Activated naive CD4-positive, alpha-beta T cell treated with anti-CD3 and anti-CD28 coated beads, Interleukin-2, amount 10 ng/mL, durations not matched to agents 7 days and 5 days (primary cell): ENCODE measurements at places on chromosomes 7 and 10.

GRCh38 chr7:79361214-79361613 is 92.3 kb downstream of the MAGI2 start:
- no peaks in the 10 kb centered on the region for H3K36me3 ChIP-seq
- H3K4me3 ChIP-seq = no peak overlapping the region

GRCh38 chr10:60849217-60849616 is 70.9 kb downstream of the CDK1 start:
- peaks cover 10% of the 10 kb centered on the region for H3K27me3 ChIP-seq
- H3K4me3 ChIP-seq = no peak overlapping the region
- no peak for DNase-seq
- H3K36me3 ChIP-seq = no peaks in the 10 kb centered on the region
- no peaks in the 10 kb centered on the region for H3K4me1 ChIP-seq

- peaks cover 22% of the 10 kb centered on the region for H3K27me3 ChIP-seq
- H3K36me3 ChIP-seq = no peaks in the 10 kb centered on the region
- DNase-seq = no peak
- no peaks in the 10 kb centered on the region for H3K4me1 ChIP-seq
Observed at GRCh38 chr7:26404189-26404996, 112.7 kb downstream of the SNX10 start.

DNA sequence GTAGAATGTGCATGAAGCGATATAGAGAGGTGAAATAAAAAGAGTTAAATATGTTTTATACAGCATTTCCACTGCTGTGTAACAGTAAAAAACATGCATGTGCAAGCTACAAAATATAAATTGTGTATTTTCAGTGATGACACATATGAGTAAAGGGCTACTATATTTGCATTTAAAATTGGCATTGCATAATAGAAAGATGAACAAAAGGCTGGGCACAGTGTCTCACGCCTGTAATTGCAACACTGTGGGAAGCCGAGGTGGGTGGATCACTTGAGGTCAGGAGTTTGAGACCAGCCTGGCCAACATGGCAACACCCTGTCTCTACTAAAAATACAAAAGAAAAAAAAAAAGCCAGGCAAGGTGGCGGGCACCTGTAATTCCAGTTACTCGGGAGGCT is 79.8 kb upstream of the CCDC71L start:
- H3K4me1 ChIP-seq = peaks cover 15% of the 10 kb centered on the region
- no peaks in the 10 kb centered on the region for H3K36me3 ChIP-seq
- no peak overlapping the region for H3K27ac ChIP-seq
- DNase-seq = no peak
- peaks cover 4% of the 10 kb centered on the region for H3K27me3 ChIP-seq

GRCh38 chr7:95473276-95473985 is 12.3 kb upstream of the ASB4 start:
- peaks cover 4% of the 10 kb centered on the region for H3K27me3 ChIP-seq
- DNase-seq = no peak
- H3K4me3 ChIP-seq = no peak overlapping the region
- no peaks in the 10 kb centered on the region for H3K36me3 ChIP-seq
- H3K4me1 ChIP-seq = peaks cover 6% of the 10 kb centered on the region
- no peak overlapping the region for H3K27ac ChIP-seq

DNA sequence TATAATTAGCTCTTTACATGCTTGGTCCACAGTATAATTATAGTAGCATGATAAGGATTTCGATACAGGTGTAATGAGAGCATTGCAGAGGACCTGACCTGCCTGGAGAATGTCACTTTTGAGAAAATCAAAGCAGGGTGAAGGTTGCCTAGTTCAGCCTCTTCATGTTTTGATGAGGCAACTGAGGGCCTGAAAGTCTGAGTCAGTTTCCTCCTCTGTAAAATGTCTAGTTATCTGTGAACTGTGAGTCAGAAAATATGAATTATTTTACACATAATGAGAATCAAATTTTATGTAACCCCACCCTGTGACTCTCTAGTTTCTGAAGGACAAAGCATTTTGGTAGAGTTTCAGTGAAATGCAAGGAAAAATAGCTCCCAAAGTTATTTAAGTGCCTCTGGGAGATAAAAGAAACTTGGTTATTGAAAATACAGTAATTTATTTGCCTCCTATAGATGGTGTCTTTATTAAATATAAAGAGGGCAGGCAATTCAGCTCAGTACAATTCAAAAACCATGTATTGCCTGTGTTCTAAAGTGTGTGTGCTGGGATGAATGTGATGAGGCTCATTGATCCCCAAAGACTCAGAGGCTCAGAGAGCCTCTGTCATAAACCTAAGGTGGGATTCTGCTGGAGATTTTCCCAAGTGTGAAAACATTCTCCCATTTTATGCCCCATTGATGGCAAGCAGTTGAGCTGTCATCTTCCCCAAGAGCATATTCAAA is 37.3 kb upstream of the SAMD9L start:
- H3K27me3 ChIP-seq = peaks cover 20% of the 10 kb centered on the region
- no peak overlapping the region for H3K27ac ChIP-seq
- no peak overlapping the region for H3K4me3 ChIP-seq

DNA sequence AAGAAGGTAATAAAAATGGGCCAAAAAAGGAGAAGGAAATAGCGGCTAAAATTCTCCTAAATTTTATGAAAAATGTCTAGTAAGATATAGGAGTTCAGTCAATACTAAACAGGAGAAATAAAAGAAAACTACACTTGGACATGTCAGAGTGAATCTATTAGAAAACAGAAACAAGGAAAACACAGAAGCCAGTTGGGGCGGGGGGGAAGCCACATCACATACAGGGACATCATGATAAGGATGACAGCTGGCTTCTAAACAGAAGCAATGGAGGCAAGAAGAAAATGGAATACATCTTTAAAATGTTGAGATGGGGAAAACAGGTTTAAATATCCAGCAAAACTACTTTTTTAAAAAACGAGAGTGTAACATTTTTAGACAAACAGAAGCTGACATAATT is 77.8 kb downstream of the CUBN start:
- no peaks in the 10 kb centered on the region for H3K27me3 ChIP-seq
- DNase-seq = no peak
- no peaks in the 10 kb centered on the region for H3K4me1 ChIP-seq
- H3K4me3 ChIP-seq = no peak overlapping the region
- peaks cover 8% of the 10 kb centered on the region for H3K36me3 ChIP-seq

DNA sequence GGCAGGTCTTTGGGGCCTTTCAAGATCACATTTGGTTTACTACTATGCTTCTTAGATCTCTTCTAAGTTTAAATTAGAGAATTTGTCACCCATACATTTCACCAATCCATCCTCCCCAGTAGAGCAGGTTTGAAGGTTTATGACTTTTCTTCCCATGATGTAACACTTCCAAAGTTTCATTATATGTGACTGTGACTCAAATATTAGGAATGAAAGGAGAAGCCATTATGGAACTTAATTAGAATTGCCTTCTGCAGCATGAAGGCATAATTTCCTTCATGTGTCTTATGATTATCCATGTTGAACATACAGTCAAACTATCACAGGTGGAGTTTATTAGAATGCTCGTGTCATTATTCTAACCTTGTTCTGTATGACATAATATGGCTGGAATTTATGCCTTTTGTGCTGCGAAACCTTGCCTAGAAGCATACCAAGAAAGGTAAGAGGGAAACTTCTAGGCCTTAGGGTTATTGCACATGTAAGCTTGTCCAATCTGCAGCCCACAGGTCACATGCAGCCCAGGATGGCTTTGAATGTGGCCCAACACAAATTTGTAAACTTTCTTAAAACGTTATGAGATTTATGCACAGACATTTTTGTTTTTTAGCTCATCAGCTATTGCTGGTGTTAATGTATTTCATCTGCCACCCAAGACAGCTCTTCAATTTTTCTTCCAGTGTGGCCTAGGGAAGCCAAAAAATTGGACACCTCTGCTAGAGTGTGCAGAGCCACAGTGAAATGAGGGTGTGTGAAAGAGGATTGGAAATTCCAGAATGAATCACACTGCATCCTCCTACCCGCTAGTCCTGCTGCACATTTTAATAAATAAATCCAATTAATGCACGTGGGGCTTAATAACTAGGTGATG is 133.6 kb downstream of the TMEM26 start:
- H3K4me3 ChIP-seq = no peak overlapping the region
- H3K27me3 ChIP-seq = peaks cover under 1% of the 10 kb centered on the region
- no peak for DNase-seq
- peaks cover 2% of the 10 kb centered on the region for H3K4me1 ChIP-seq
- H3K36me3 ChIP-seq = no peaks in the 10 kb centered on the region

DNA sequence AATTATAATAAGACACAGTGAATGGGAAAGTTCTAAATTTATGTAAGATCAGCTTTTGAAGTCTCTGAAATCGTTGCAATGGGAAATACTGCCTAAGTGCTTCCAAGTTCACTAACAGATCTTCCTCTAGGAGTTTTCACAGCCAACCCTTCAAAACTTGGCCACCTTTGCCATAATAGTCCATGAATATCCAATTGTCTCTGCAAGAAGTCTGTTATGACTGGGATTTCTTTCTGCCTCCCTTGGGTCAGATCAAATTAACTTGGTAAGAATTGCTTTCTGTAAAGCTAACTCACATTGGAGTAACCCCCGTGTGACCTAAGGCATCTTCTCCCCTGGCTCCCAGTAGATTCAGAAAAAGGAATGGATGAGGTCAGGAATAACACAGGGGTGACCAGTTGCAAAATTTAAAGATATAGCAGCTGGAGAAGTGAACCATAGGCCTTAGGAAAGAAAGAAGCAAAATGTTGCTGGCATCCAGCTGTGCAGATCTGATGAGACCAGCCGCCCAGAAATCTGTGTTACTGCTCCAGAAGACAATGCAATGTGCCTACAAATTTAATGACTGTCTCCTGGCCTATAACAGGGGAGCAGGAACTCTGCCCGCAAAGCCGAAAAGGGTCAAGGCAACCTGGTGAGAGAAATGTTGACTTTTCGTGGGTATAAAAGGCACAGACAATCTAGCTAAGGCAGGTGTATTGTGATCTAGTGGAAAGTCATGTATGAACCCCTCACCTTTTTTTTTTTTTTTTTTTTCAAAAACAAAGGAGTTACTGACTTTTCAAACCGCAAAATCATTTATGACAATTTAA is 7.5 kb upstream of the OPTN start:
- no peak overlapping the region for H3K4me3 ChIP-seq
- peaks cover 8% of the 10 kb centered on the region for H3K4me1 ChIP-seq
- peaks cover 27% of the 10 kb centered on the region for H3K27me3 ChIP-seq

DNA sequence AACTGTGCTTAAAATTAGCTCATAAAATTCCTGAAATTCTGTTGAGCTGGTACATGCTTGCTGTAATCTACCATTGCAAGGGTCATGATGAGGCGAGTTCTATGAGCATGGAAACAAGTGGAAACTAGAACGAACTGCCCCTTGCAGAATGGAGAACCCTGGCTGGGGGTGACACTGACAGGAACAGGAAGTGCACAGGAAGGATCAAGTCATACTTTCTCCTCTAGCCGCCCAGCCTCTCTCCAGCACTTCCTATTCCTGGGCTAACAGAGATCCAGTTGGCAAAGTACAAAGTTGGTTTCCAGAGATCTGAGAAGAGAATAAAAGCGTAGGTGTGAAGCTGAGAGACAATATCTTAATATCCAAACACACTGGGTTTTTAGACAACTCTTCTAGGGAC is 414.2 kb upstream of the PODXL start:
- H3K36me3 ChIP-seq = no peaks in the 10 kb centered on the region
- H3K4me1 ChIP-seq = no peaks in the 10 kb centered on the region
- DNase-seq = no peak
- H3K27ac ChIP-seq = no peak overlapping the region

GRCh38 chr7:141916099-141916498 is at the start of gene OR9A4:
Gene OR9A4, plus strand, starts transcription at chr7:141916399. Its CDS starts 2,477 bp downstream, at chr7:141918876.
- no peak within 1 kb of the TSS for H3K27ac ChIP-seq
- DNase-seq = no peak
- H3K36me3 ChIP-seq = no peaks in the 10 kb centered on the region
- H3K27me3 ChIP-seq = no peaks in the 10 kb centered on the region
- no peak within 1 kb of the TSS for H3K4me3 ChIP-seq
- no peaks in the 10 kb centered on the region for H3K4me1 ChIP-seq

DNA sequence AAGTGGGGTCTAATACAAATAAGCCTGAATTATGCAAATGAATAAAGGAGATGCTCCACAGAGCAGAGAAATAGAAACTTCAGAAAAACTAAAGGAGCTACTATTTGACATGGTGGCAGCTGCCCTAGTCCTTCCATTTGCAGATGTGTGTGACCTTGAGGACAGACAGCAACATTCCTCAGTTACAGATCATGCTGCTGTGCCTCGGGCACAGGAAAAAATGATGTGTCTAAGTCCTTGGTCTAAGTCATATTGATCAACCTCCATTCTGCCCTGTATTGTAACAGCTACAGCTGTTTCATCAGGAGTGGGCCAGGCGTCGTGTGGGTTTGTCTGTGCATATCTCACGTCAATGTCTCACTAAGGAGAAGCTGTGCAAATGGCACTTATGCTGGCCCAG is 710.4 kb downstream of the TNS3 start:
- no peaks in the 10 kb centered on the region for H3K36me3 ChIP-seq
- H3K4me3 ChIP-seq = no peak overlapping the region
- no peaks in the 10 kb centered on the region for H3K4me1 ChIP-seq
- no peaks in the 10 kb centered on the region for H3K27me3 ChIP-seq
- DNase-seq = no peak

GRCh38 chr7:40439686-40440085 is 304.9 kb downstream of the SUGCT start:
- DNase-seq = no peak
- no peak overlapping the region for H3K27ac ChIP-seq
- H3K27me3 ChIP-seq = no peaks in the 10 kb centered on the region
- H3K4me1 ChIP-seq = no peaks in the 10 kb centered on the region
- no peaks in the 10 kb centered on the region for H3K36me3 ChIP-seq

DNA sequence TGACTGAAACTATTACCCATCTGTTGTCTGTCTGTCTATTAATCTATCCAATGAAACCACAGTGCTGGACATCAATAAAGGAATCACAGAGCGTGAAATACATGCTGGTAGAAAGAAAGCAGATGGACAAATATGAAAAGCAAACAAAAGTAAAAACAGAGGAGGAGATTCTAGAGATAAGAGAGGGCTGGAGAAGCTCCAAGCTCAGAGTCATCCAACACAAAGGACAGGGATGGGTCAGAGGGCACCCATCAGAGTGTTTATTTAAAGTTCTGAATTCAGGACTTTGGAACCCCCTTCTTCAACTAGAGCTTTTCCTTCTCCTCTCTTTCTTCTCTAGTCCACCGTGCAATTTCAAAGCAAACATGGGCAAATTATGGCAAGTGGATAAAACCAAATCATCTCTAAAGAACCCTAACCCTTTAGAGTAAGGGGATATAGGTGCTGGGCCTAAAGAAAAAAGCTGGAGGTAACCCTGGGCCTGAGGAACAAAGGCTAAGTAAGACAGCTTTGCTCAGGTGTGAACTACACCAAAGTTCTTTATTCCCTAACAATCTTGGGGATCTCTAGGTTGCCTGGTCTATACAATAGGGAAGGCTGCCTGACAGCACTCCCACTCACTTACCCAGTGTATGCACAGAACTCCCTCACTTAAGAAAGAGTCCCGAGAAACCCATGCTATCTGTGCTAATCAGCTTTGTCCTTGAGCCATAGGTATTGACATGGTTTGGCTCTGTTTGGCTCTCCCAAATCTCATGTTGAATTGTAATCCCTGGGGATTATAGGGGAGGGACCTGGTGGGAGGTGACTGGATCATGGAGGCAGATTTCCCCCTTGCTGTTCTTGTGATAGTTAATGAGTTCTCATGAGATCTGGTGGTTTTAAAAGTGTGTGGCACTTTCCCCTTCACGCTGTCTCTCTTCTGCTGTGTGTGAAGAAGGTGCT is 97.0 kb downstream of the BAMBI start:
- H3K4me3 ChIP-seq = no peak overlapping the region
- no peak overlapping the region for H3K27ac ChIP-seq
- no peak for DNase-seq
- H3K36me3 ChIP-seq = no peaks in the 10 kb centered on the region

- DNase-seq = no peak
- H3K4me3 ChIP-seq = no peak overlapping the region
- no peaks in the 10 kb centered on the region for H3K36me3 ChIP-seq
- peaks cover 44% of the 10 kb centered on the region for H3K27me3 ChIP-seq
- peaks cover 5% of the 10 kb centered on the region for H3K4me1 ChIP-seq
Observed at GRCh38 chr7:159035571-159036073, 109.0 kb downstream of the VIPR2 start.
